ENCODE measurements at places on chromosomes 7 and 10. TPM values are rescaled to one million over a fixed set of nuclear protein-coding genes. Genes with fewer than 3 reads are reported as not detected.

Gene SEMA3E
- 5.1 TPM for total RNA-seq

Gene HDAC9
- total RNA-seq, result 5.9 TPM

Gene CALHM3
- not detected for total RNA-seq

Gene CCDC7
- total RNA-seq, result 10.2 TPM

Gene LIPN
- not detected for total RNA-seq

Gene OR6V1
- not detected for total RNA-seq

Gene KCND2
- not detected for total RNA-seq

Gene NPFFR1
- not detected for total RNA-seq

Gene PDE1C
- total RNA-seq, result 54.6 TPM

Gene EBLN1
- total RNA-seq, result not detected

Gene MUC3A
- not detected for total RNA-seq

Gene KIAA1549
- 9.2 TPM for total RNA-seq

Gene LEP
- total RNA-seq, result not detected

Gene ERCC6
- 40.2 TPM for total RNA-seq

Gene SAMD9
- 5.0 TPM for total RNA-seq

Gene MMP21
- not detected for total RNA-seq

Gene ENKUR
- 3.2 TPM for total RNA-seq

Gene ZNF107
- total RNA-seq, result 1.9 TPM

Gene MKX
- total RNA-seq, result 28.8 TPM

Gene CDH23
- total RNA-seq, result not detected

Gene AEBP1
- 242 TPM for total RNA-seq

Gene ERVW-1
- not detected for total RNA-seq

Gene INA
- total RNA-seq, result 10.4 TPM

Gene FKBP6
- not detected for total RNA-seq

Gene CYTH3
- total RNA-seq, result 59.7 TPM

Gene ABCB4
- 0.15 TPM for total RNA-seq

Gene CYP2C18
- total RNA-seq, result 0.17 TPM

Gene GPR85
- 0.90 TPM for total RNA-seq

Gene TMEM140
- not detected for total RNA-seq

Gene PALD1
- total RNA-seq, result 4.1 TPM

Gene INTS1
- 94.4 TPM for total RNA-seq

Gene AASS
- 6.7 TPM for total RNA-seq

Gene TPST1
- total RNA-seq, result 30.0 TPM

Gene HTR5A
- total RNA-seq, result not detected

Gene SLC35B4
- 23.2 TPM for total RNA-seq

Gene AUTS2
- 40.8 TPM for total RNA-seq

Gene CCDC71L
- 23.1 TPM for total RNA-seq

Gene ENTPD1
- 5.2 TPM for total RNA-seq

Gene BZW2
- 50.0 TPM for total RNA-seq

Gene R3HCC1L
- total RNA-seq, result 9.9 TPM

Gene ZNF853
- 16.2 TPM for total RNA-seq

Gene LRGUK
- total RNA-seq, result 0.20 TPM
